ENCODE measurements at places on chromosomes 13 and 19. TPM values are rescaled to one million over a fixed set of nuclear protein-coding genes. Genes with fewer than 3 reads are reported as not detected.

The TSSK6 gene
- total RNA-seq, result 2.0 TPM

The TMC4 gene
- 1.1 TPM for total RNA-seq

The ZNF536 gene
- total RNA-seq, result not detected

The KCNRG gene
- 0.23 TPM for total RNA-seq

The NDUFB7 gene
- 164 TPM for total RNA-seq

The ZNF8 gene
- total RNA-seq, result 1.4 TPM

The MADCAM1 gene
- 0.32 TPM for total RNA-seq

The TNFSF13B gene
- total RNA-seq, result not detected

The CKM gene
- total RNA-seq, result 0.11 TPM

The SLC25A42 gene
- total RNA-seq, result 0.43 TPM

The EBI3 gene
- 2.7 TPM for total RNA-seq

The KLK10 gene
- 0.25 TPM for total RNA-seq

The ZNF564 gene
- total RNA-seq, result 2.0 TPM

The GFY gene
- 0.18 TPM for total RNA-seq

The ZNF45 gene
- total RNA-seq, result 13.0 TPM

The LILRB2 gene
- 0.05 TPM for total RNA-seq

The LMTK3 gene
- 4.6 TPM for total RNA-seq

The ERICH4 gene
- not detected for total RNA-seq

The PSG6 gene
- 0.13 TPM for total RNA-seq

The ZNF154 gene
- not detected for total RNA-seq

The RBM42 gene
- total RNA-seq, result 186 TPM

The IRGC gene
- not detected for total RNA-seq

The SPRY2 gene
- 12.2 TPM for total RNA-seq

The LENG1 gene
- 8.4 TPM for total RNA-seq

The ZNF429 gene
- total RNA-seq, result not detected

The OR1M1 gene
- total RNA-seq, result not detected

The ALOX5AP gene
- total RNA-seq, result 2.4 TPM

The CSNK1A1L gene
- total RNA-seq, result not detected

The CILP2 gene
- 0.15 TPM for total RNA-seq

The FAM216B gene
- total RNA-seq, result not detected

The EDNRB gene
- not detected for total RNA-seq

The CCDC61 gene
- 4.5 TPM for total RNA-seq

The TLE6 gene
- total RNA-seq, result 5.0 TPM

The SLC6A16 gene
- 1.2 TPM for total RNA-seq

The NLRP12 gene
- total RNA-seq, result not detected

The DNAAF3 gene
- total RNA-seq, result 6.4 TPM

The CERS1 gene
- total RNA-seq, result 6.3 TPM

The MRPL57 gene
- total RNA-seq, result 23.5 TPM

The LYPD3 gene
- 0.58 TPM for total RNA-seq

The ADAMTSL5 gene
- total RNA-seq, result 4.1 TPM

The C1QTNF9 gene
- total RNA-seq, result not detected

The DMPK gene
- total RNA-seq, result 59.1 TPM

The LPAR6 gene
- 1.1 TPM for total RNA-seq

The ZNF91 gene
- 0.16 TPM for total RNA-seq

The TMEM255B gene
- 0.65 TPM for total RNA-seq

The SEMA6B gene
- 6.3 TPM for total RNA-seq

The SLC27A1 gene
- total RNA-seq, result 3.1 TPM

The SIGLEC12 gene
- not detected for total RNA-seq

The CGB2 gene
- 0.35 TPM for total RNA-seq

The MED16 gene
- 19.3 TPM for total RNA-seq

All from A549 treated with DMSO at 1 μM for 4 hours (cell line).